ENCODE measurements at places on chromosomes 16 and 17.

DNA sequence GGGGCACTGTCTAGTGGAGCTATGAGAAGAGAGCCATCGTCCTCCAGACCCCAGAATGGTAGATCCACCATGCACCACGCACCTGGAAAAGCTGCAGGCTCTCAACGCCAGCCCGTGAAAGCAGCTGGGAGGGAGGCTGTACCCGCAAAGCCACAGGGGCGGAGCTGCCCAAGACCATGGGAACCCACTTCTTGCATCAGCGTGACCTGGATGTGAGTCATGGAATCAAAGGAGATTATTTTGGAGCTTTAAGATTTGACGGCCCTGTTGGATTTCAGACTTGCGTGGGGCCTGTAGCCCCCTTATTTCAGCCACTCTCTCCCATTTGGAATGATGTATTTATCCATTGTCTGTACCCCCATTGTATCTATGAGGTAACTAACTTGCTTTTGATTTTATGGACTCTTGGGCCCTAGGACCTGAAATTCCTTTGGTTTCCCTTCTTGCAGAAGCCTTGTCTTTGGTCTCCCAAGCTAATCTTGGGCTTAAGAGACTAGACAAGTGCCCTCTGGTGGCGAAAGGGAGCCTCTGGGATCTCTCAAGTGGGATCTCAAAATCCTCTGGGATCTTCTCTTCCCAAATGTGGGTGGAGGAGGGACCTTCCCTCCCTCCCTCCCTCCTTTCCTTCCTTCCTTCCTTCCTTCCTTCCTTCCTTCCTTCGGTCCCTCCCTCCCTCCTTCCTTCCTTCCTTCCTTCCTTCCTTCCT lies 58.2 kb upstream of the HAPSTR1 start:
- no peak for DNase-seq

GRCh38 chr17:48841395-48841831 lies 10.6 kb downstream of the CALCOCO2 start:
- DNase-seq: no peak

DNA sequence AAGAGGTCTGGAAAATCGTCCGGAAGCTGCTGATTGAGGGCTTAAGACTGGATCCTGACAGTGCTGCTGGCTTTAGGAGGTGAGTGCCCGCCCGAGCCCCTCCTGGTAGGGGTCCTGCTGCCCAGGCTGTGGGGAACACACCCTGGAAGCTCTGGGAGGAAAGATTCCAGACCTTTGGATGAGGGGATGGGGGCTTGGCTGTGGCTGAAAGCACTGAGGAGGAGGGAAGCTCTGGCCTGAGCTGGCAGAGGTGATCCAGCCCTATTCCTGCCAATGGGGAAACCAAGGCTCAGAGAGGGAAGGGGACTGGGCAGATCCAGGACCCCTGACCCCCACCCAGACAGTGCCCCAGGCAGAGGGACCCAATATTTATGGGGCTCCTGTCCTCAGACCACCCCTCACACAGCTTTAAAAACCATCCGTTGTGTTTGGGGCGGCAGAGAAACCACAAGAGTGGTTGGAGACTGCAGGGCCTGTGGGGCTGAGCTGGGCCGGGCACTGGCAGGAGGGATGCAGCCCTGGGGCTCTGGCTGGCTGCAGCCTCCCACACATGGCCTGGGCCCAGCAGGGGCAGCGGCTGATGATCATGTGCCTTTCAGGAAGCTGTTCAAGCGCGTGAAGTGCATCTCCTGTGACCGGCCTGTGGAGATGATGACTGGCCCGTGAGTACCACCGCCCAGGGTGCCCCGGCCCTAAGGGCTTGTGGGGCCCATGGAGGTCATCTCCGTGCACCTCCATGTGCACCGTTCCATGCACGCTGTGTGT lies 22.8 kb downstream of the UBALD1 start:
- no peak for DNase-seq

DNA sequence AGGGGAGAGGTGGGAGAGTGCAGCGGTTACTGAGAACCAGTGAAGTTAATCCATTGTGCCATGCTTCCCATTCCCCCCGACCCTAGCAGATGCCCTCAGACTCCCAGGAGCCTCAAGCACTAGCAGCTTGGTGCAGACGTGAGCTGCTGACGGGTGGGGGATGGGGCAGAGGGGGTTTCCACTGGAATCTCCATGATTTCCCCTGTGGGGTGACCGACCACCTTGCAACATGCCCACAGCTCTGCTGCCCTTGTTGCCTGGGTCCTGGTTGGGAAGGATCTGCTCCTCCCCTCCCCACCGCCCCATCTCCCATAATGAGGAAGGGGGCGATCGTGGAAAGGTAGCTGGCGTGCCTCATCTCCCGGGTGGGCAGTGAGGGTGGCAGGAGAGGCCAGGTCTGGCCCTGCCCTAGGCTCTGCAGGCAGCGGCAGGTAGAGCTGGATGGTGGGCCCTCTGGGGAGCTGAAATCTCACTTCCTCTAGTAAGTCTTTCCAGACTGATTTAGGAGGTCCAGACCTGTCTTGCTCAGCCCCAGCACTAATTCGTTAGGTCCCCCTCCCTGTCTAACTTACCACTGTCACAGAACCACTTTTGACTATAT lies 9.6 kb downstream of the FLOT2 start:
- no peak for DNase-seq

- DNase-seq: no peak
Observed at GRCh38 chr17:78344666-78345065, 15.2 kb downstream of the SOCS3 start.

DNA sequence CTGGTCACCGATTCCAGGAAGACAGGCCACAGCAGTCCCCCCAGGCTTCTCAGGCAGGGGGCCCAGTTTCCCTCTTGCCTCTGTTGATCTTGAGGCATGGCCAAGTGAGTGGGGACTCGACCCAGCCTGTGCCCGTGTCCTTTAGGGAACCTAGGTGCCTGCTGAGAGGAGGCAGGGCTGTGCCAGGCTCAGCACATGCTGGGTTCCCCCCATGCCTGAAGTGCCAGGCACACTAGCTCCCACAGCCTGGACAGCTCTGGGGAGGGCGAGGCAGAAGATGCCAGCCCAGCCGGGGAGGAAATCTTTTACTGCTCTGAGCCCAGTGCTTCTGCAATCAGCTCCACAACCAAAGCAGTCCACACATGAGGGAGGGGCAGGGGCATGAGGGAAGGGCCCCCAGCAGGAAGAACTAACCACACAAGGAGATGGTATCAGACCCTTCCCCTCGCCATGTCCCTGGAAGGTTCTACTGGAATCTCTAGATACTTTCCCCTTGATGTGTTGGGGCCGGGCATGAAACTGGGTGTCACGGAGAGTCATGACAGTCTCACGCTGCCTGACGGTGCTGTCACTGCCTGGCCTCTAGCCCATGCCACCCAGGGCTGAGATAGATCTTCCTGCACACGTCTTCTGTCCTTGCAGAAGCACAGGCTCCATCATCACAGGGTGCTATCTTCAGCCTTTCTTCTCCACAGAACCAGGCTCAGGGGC lies 25.5 kb downstream of the MYO18A start:
- DNase-seq: no peak

DNA sequence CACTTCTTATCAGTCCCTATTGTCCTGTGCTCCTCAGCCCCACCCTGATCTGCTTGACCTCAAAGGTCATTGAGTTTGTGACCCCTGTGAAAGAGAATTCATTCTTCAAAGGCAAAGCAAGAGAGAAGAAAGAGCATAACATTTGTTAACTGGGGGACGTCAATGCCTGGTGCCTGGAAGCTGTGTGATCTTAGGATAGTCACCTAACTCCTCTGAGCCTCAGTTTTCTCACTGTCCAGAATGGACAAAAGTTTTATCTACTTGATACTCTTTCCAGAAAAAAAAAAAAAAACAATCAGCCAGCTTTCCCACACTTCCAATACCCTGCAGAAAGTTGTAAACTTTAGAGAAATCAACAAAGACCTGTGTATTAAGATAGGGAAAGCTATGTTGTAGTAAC lies 173.1 kb downstream of the C16orf78 start:
- DNase-seq: no peak

GRCh38 chr16:59108374-59108773 lies 374.3 kb upstream of the GOT2 start:
- DNase-seq: no peak

DNA sequence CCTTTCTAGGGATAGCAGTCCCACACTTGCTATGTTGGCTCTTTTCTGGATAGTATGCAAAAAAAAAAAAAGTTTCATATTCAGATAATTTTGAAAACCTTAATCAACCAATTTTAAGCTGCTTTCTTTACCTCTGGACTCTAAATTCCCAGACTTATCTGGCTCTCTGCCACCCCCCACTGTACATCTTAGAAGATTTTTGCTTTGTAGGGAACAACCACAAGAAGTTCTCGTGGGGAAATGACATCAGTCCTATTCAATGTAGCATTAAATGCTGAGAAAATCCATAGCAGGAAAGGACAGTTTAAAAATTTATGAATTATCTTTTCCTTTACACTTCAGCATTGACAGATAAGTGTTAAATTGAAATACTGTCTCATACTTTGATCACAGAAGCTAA lies 562.7 kb upstream of the HSBP1 start:
- DNase-seq: no peak

DNA sequence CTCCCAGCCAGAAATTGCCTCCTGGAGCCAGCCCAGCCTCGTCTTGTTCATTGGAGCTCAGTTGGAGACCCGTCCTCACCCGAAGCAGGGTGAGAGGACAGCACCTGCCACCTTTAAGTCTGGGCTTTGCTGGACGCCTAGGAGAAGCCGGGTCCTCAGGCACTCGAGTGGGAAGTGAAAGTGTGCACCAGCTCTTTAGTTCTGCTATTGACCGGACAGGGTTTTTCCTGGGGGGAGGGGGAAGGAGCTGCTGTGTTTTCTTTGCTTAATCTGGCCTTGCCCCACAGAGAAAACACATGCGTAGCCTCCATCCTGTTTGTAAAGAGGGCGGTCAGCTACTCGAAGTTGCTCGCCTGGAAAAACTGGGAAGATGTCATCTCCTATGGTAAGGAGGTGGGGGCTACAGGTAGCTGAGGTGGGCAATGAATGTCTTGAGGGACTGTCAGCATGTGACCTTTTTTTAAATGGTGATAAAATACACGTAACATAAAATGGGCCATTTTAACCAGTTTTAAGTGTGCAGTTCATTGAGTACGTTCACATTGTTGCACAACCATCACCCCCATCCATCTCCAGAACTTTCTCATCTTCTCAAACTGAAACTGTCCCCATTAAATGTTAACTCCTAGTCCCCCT lies 34.4 kb downstream of the CMIP start:
- DNase-seq: no peak

- no peak for DNase-seq
Observed at GRCh38 chr16:12411516-12411915, 392.2 kb downstream of the CPPED1 start.

DNA sequence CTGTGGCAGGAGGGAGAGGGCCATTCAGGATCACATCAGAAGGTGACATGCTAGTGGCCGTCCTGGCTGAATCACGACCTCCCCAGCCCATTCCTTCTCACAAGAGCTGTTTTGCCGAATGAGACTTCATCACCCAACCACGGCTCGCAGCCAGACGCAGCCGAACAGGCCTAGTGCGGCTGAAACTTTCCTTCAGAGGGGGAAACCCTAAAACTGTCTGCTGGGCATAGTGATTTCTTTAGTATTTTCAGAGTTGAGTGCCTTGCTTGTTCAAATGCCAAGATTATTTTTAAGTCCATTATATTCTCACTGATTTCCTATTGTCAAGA lies 343.7 kb downstream of the CPPED1 start:
- DNase-seq: no peak

GRCh38 chr17:32161029-32161428 lies 18.7 kb downstream of the RHOT1 start:
- no peak for DNase-seq

GRCh38 chr17:7834542-7834956 lies 532 bp downstream of the KDM6B start:
- peak; percentile 51 for DNase-seq

- DNase-seq: no peak
Observed at GRCh38 chr16:57166951-57167350, 18.9 kb downstream of the PSME3IP1 start.

DNA sequence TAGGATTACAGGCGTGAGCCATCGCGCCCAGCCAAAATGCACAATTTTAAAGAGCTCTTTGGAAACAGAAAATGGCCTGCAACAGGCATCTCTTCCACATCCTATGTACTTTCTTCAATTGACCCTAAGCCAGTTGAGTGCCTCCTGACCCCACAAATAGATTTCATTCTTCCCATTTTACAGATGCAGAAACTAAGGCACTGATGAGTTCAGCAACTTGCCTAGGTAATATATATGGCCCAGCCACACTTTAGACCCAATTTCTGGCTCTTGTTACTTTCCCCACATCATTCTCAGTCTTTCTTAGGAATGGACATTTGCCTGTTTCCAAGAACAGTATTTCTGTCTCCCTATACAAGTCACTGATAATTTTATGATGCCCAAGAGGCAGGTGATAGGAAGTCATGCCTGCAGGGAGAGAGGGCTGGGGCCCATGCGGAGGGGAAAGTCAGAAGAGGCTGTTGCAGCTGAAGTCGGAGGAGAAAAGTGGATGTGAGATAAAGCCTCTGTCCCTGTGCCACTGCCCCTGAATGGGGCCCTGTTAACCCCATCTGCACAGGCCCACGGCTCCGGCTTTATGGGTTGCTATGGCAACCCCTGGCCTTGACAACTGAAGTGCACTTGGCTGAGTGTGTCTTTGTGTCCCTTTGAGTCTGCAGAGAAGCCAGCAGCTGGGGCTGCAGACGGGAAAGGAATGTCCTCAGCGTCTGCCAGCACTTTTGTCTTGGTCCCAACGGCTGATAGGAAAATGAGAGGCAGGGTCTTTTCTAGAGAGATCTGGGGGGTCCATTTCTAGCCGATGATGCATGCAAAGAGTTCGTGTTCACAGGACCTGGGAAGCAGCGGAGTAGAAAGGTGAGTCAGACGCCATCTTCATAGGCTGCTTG lies 45.9 kb downstream of the ABAT start:
- DNase-seq: no peak

GRCh38 chr17:40470932-40471828 lies 27.9 kb downstream of the IGFBP4 start:
- no peak for DNase-seq

DNA sequence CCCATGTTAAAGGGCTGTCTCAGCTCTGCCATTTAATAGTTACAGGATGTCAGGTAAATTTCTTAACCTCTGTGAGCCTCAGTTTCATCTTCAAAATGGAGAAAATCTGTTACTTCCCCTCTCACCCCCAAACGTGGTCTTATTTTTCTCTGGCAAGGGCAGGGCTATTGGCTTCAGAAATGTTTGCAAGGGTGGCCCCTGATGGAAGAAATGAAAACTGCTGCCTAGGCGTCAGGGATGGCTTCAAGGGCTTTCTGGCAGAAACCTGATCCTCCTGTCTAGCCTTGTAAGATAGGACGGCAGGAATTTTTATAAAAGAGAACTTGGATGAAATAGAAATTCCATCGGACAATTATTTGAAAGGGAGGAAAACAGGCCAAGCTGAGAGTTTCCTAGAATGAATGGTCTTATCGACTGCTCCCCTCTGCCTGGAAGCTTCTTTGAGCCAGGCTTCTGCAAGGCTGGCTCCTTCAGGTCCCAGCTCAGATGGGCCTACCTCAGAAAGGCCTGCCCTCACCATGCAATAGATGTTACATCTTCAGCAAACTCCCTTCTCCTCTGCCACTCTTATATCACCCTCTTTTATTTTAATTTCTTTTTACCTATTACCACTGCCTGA lies 43.0 kb upstream of the TANGO6 start:
- DNase-seq: peak; percentile 14

GRCh38 chr16:49350265-49351095 lies 23.1 kb upstream of the C16orf78 start:
- peak; percentile 6 for DNase-seq

- DNase-seq: no peak
Observed at GRCh38 chr16:64657316-64658011, 464.4 kb downstream of the CDH11 start.

GRCh38 chr17:34265711-34266110 lies 4.3 kb upstream of the CCL7 start:
- DNase-seq: no peak

- no peak for DNase-seq
Observed at GRCh38 chr16:71706046-71706445, 18.5 kb downstream of the PHLPP2 start.

Measured in stimulated activated CD4-positive, alpha-beta T cell treated with anti-CD3 and anti-CD28 coated beads, Interleukin-1b, Interleukin-23, amount 100 ng/mL, for 4 hours (primary cell).